ENCODE measurements at places on chromosomes 2 and 18. TPM values are rescaled to one million over a fixed set of nuclear protein-coding genes. Genes with fewer than 3 reads are reported as not detected.

DNA sequence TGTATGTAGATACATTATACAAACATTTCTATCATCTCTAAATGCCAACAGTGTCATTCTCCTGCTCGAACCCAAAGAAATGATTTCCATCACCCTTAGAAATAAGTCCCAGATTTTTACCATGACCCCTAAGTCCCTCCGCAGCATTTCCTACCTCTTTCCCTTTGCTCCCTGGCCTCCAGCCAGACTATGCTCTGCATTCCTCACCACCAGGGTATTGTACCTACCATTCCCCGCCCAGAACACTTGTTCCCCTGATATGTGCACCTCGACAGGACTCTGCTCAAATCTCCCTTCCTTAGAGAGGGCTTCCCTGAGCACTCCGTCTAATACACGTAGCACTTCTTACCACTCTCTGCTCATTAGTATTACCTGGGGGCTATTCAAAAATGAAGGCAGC is 630.2 kb downstream of the ARHGAP15 start:
- no peak overlapping the region for H3K4me3 ChIP-seq
- no peaks in the 10 kb centered on the region for H3K27me3 ChIP-seq
- no peaks in the 10 kb centered on the region for H3K4me1 ChIP-seq
- H3K36me3 ChIP-seq: no peaks in the 10 kb centered on the region

NDC80 gene
- 6.2 TPM for polyA plus RNA-seq

- peak; percentile 53 for DNase-seq
- H3K4me1 ChIP-seq: no peaks in the 10 kb centered on the region
- H3K27me3 ChIP-seq: no peaks in the 10 kb centered on the region
- no peak overlapping the region for H3K4me3 ChIP-seq
- no peaks in the 10 kb centered on the region for H3K36me3 ChIP-seq
Measured at GRCh38 chr18:22378672-22379282, 38.9 kb downstream of the CTAGE1 start.

GRCh38 chr2:192885569-192886160 is 690.9 kb upstream of the TMEFF2 start:
- H3K27ac ChIP-seq: no peak overlapping the region
- DNase-seq: no peak
- H3K27me3 ChIP-seq: no peaks in the 10 kb centered on the region

IL18R1 gene
- 2.9 TPM for polyA plus RNA-seq

DNA sequence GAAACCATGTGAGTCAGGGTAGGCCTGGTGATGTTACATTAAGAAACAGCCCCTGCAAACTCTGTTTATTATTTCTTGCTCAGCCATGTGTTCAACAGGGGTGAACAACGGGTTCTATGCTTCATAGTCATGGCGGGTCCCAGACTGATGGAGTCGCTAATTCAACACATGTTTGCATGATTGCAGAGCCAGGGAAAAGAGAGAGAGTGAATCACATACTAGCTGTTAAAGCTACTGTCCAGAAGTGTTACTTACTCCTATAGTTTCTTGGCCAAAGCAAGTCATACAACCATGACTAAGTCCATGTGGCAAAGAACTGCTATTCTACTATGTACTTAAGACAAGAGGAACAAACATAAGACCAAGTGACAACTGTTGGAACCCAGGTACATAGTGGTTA is 241.2 kb upstream of the SKOR2 start:
- H3K4me1 ChIP-seq: no peaks in the 10 kb centered on the region
- H3K36me3 ChIP-seq: no peaks in the 10 kb centered on the region
- H3K27me3 ChIP-seq: no peaks in the 10 kb centered on the region

DNA sequence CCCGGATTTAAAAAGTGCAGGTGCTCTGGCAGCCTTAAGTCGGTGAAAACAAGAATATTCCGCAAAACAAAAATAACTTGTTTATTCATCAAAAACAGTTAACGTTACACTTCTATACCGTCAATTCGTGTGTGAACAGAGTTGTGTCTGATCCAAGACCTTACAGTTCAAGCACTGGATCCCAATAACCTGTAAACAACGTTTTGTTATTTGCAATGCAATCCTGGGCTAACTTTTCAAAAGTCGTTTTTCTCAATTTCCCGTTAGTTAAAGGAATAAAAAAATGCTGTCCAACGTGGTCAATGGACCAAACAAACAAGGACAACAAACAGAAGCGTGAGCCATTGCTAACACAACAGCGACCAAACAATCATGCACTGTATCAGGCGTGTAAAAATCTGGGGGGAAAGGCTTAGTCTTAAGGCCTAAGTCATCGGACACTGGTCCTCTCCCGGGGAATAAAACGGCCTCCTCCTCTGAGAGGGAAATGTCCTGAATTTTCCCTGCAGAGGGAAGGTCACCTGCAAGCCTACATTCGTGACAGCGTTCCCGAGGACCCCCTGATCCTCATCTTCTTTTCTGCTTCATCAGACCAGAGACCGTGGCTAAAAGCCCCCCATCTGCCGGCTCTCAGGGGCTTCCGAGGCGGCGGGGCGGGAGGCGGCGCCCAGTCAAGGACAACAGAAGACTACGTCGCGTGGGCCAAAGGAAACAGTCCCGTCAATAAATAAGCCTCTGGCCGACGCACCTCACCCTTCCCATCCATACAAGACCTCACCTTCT is 490 bp downstream of the NDUFS1 start:
- H3K4me1 ChIP-seq: peaks cover 27% of the 10 kb centered on the region
- peak overlapping the region; percentile 67 for H3K27ac ChIP-seq
- no peaks in the 10 kb centered on the region for H3K27me3 ChIP-seq
- DNase-seq: no peak
- H3K4me3 ChIP-seq: peak overlapping the region; percentile 72
- H3K36me3 ChIP-seq: peaks cover 3% of the 10 kb centered on the region

KATNAL2 gene
- polyA plus RNA-seq: 0.80 TPM

GRCh38 chr2:170243118-170243837 is 65.3 kb downstream of the MYO3B start:
- no peak for DNase-seq
- H3K4me1 ChIP-seq: no peaks in the 10 kb centered on the region
- no peak overlapping the region for H3K4me3 ChIP-seq
- H3K36me3 ChIP-seq: no peaks in the 10 kb centered on the region

DNA sequence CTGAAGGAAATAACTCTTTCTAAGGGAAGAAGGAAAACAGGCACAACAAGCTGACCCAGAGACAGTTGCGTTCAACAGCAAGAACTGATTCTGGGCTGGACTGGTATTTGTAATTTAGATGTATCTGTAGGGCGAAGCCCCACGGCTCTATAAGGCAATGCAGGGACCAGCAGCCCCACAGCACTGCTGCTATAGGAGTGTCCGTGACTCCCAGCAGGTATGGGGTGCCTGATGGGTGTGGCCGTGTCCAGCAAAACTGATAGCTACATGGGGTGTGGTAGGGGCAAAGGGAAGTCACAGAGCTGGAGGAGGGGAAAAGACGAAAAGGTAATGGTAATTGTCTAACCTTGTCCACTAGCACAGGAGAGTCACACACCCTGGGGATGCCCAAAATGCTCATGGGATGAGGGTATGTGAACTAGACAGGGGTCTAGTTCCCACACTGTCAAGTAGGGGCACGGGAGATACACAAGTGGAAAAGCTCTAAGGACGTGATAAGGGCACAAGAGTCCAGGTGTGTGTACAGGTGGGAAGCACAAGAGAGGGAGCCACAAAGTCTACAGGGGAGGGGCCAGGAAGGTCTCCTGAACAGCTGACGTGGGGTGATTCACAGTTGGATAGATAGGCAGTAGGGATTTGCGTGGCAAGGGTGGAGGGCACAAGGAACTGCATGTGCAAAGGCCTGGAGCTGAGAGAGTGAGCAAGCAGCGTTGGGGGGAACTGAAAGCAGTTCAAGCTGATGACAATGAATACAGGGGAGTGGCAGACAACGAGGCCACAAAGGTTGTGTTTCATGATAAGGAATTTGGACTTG is 48.5 kb upstream of the ASPRV1 start:
- no peak overlapping the region for H3K4me3 ChIP-seq
- no peaks in the 10 kb centered on the region for H3K4me1 ChIP-seq
- H3K36me3 ChIP-seq: no peaks in the 10 kb centered on the region
- H3K27ac ChIP-seq: no peak overlapping the region
- H3K27me3 ChIP-seq: no peaks in the 10 kb centered on the region

DNA sequence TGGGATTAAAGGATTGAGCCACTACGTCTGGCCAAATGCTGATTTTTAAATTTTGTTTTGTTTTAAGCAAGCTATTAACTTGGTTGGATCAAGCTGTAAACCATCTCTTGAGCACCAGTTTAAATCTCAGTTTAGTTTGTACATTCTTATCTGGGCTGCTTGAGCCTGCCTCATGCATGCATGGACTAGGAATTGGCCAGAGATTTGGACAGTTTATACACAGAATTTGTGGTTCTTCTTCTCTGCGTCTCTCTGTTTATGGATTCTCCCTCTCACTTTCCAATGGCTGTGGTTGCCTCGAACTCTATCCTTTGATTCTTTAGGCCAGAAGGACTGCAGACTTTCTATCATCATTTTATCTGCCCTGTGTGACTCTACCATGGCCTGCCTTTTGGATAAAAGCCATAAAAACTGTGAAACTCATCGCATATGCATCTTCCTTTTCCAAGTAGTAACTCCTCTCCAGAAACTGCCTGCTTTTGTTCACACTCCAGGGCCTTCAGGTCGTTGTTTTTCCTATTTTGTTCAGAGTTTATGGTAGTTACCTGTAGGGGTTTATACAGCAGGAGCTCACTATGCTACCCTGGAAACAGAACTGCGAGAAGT is 32.5 kb upstream of the PLB1 start:
- H3K4me3 ChIP-seq: no peak overlapping the region
- no peaks in the 10 kb centered on the region for H3K4me1 ChIP-seq
- H3K36me3 ChIP-seq: no peaks in the 10 kb centered on the region
- H3K27ac ChIP-seq: no peak overlapping the region
